GM23338 (cell line): ENCODE measurements at places on chromosomes 3 and 15.
A peak's percentile ranks its signal among the peaks of the same experiment; 100 is the strongest.

- no peaks in the 10 kb centered on the region for H3K36me3 ChIP-seq
- H3K4me1 ChIP-seq, result no peaks in the 10 kb centered on the region
- no peak overlapping the region for H3K27ac ChIP-seq
These were observed 28.7 kb downstream of the GATM start for GRCh38 chr15:45349623-45350022.

GRCh38 chr3:109900783-109901182, 563.4 kb upstream of the DPPA4 start:
- H3K27ac ChIP-seq, result no peak overlapping the region
- no peaks in the 10 kb centered on the region for H3K4me1 ChIP-seq
- no peak for DNase-seq
- no peak overlapping the region for H3K4me3 ChIP-seq
- H3K27me3 ChIP-seq, result no peaks in the 10 kb centered on the region

DNA sequence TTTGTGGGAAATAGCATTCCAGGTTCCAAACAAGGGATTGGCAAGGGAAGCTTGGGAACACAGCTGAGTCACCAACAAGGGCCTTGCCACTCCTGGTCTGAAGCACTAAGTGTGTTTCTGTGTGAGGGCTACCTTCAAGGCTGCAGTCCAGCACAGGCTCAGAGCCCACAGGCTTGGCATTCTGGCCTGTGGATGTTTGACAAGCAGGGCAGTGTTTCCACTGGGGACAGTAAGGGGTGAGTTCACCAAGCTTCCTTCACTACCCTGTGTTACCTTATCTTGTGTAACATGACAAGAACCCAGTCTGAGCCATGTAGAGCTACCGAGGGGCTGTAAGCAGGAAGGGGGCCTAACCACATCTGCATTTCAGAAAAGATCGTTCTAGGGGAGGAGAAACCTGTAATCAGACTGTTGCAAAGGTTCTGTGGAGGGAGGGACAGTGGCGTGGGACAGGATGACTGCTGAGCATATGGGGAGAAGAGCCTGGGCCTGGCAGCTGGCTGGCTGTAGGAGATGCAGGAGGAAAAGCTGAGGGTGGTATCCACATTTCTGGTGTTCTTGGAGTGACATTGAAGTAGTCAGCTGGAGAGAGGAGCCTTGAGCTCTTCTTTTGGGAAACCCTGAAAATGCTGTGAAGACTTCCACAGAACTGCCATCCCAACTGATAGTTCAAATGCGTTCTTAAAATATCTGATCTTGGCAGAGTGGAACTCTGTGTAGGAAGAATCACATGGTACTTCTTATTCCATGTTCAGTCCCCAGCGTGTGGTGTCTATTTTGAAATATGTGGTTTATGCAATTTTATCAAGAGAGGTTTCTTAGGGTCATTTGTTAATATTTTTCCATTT, 61.3 kb downstream of the CTDSPL start:
- no peaks in the 10 kb centered on the region for H3K36me3 ChIP-seq
- no peaks in the 10 kb centered on the region for H3K27me3 ChIP-seq
- no peak overlapping the region for H3K27ac ChIP-seq
- no peak overlapping the region for H3K4me3 ChIP-seq
- peaks cover 14% of the 10 kb centered on the region for H3K4me1 ChIP-seq
- no peak for DNase-seq

GRCh38 chr3:4821338-4821737, 157.9 kb upstream of the BHLHE40 start:
- H3K27ac ChIP-seq, result no peak overlapping the region
- no peak for DNase-seq
- H3K4me3 ChIP-seq, result no peak overlapping the region
- no peaks in the 10 kb centered on the region for H3K36me3 ChIP-seq

DNA sequence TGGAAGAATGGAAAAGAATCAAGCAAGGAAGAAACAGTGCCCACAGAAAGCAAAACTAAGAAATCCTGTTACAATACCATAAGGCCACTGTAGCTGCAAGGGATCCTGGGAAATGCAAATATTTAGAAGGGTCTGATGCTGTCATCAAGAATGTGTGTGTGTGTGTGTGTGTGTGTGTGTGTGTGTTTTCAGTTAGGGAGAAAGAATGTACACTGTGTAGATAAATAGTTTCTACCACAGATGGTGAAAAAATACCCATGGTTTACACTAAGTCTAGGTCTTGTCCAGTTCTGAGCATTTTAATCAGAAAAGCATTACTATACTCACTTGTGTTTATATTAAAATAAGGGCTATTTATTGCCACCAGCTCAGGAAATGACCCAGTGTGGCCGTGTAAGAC, 355.0 kb downstream of the RBMS3 start:
- H3K27ac ChIP-seq, result no peak overlapping the region
- H3K27me3 ChIP-seq, result no peaks in the 10 kb centered on the region
- no peaks in the 10 kb centered on the region for H3K36me3 ChIP-seq
- H3K4me3 ChIP-seq, result no peak overlapping the region
- H3K4me1 ChIP-seq, result peaks cover 25% of the 10 kb centered on the region; the same call in 1 of the 2 replicates
- DNase-seq, result no peak

DNA sequence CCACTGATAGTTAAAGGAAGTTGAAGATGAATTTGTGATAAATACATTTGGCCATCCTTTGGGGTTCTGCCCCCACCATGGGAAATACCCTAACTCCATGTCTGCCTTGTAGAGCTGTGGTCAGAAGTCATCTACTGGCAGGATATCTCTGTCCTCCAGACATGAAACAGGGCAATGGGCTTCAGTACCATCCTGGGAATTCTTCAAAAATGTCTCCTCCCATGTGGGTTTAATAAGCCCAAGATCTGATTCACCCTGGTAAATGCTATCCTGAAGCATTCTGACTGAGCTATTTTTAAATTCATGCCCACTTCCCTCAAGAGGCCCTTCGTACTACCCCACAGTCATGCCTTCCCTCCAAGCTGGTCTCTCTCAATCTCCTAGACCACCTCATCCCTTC, 113.7 kb upstream of the SLC25A36 start:
- peaks cover 4% of the 10 kb centered on the region for H3K4me1 ChIP-seq
- H3K36me3 ChIP-seq, result no peaks in the 10 kb centered on the region
- no peak overlapping the region for H3K27ac ChIP-seq
- no peak overlapping the region for H3K4me3 ChIP-seq
- no peak for DNase-seq

DNA sequence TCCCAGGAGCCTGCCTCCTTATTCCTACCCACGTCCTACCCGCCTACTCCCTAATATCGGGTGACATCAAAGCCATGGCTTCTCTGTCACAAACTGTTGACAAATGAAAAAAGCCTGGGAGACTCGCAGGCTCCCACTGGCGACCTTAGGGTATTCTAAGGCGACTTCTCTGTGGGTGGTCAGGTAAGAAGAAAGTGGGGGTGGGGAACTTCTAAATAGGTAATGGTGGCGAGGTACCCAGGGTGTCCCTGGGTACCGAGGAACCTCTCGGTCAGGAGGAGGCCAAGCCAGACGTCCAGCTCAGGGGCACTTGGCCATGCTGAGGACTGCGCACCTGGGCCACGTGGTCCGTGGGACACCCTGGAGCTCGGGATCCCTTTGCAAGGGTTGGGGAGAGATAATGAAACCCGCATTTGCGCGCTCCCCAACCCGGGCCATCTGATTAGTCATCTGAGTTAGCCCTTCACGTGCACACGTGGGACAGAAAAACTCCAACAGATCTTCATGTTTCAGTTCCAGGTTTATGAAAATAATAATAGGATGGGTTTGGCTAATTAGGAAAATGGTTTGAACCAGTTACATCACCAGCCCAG, 78.2 kb downstream of the NR2F2 start:
- no peaks in the 10 kb centered on the region for H3K36me3 ChIP-seq
- peak; percentile 50 for DNase-seq
- H3K4me3 ChIP-seq, result peak overlapping the region; percentile 50
- peaks cover 41% of the 10 kb centered on the region; the same call in 1 of the 2 replicates for H3K4me1 ChIP-seq
- H3K27me3 ChIP-seq, result peaks cover 100% of the 10 kb centered on the region

GRCh38 chr3:72591522-72592421, 256.5 kb downstream of the SHQ1 start:
- H3K27ac ChIP-seq, result peak overlapping the region; percentile 64; the same call in 1 of the 2 replicates
- peaks cover 27% of the 10 kb centered on the region for H3K4me1 ChIP-seq
- peak; percentile 57 for DNase-seq
- H3K36me3 ChIP-seq, result no peaks in the 10 kb centered on the region
- no peak overlapping the region for H3K4me3 ChIP-seq
- H3K27me3 ChIP-seq, result no peaks in the 10 kb centered on the region

DNA sequence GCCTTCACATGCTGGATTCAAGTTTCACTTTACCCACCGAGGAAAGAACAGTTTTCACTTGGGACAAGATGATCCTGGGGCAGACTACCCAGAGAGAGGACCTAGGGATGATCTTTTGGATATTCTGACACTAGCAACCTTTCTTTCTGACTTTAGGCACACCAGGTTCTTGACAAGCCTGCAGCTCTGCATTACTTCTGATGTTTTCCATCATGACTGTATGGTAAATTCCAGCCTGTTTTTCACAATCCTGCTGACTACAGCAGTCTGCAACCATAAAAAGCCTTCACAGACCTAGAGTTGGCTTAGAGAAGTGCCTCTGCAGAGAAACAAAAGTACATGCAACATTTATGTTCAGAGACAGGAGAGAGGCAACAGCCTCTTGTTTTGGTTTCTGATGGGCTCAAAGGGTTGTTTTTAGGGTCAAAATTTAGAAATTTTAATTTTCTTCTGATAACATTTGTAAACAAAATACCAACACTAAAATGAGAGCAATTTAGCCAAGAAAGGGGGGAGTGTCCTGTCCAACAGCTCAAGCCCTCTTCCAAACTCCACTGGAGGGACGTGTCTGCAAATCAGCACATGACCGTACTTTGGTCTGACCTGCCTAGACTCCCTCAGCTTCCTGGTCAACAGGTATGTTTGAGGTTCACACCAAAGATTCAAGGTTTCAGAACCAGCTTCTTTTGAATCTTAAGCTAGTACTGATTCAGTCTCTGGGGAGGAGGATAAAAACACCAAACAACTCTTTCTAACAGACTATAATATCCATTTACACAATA, 799 bp downstream of the ABI3BP start:
- H3K36me3 ChIP-seq, result no peaks in the 10 kb centered on the region
- H3K27me3 ChIP-seq, result no peaks in the 10 kb centered on the region
- no peak for DNase-seq
- H3K27ac ChIP-seq, result no peak overlapping the region

- H3K36me3 ChIP-seq, result no peaks in the 10 kb centered on the region
- H3K27ac ChIP-seq, result no peak overlapping the region
- peaks cover 6% of the 10 kb centered on the region for H3K4me1 ChIP-seq
- H3K4me3 ChIP-seq, result no peak overlapping the region
- H3K27me3 ChIP-seq, result no peaks in the 10 kb centered on the region
These were observed 59.7 kb downstream of the ITPR1 start for GRCh38 chr3:4552811-4553210.

GRCh38 chr3:124318656-124319055, 326.7 kb upstream of the ROPN1 start:
- no peak overlapping the region for H3K4me3 ChIP-seq
- no peak for DNase-seq
- H3K36me3 ChIP-seq, result no peaks in the 10 kb centered on the region

- no peak overlapping the region for H3K27ac ChIP-seq
- peak; percentile 52 for DNase-seq
- H3K27me3 ChIP-seq, result no peaks in the 10 kb centered on the region
These were observed 126.7 kb downstream of the UACA start for GRCh38 chr15:70636540-70637165.

- H3K27ac ChIP-seq, result no peak overlapping the region
- H3K4me1 ChIP-seq, result peaks cover 72% of the 10 kb centered on the region
- H3K27me3 ChIP-seq, result peaks cover 96% of the 10 kb centered on the region
- DNase-seq, result peak; percentile 95
- peak overlapping the region; percentile 88 for H3K4me3 ChIP-seq
These were observed 8.5 kb downstream of the SHOX2 start for GRCh38 chr3:158097593-158098308.

GRCh38 chr15:65087411-65087810, 10.9 kb downstream of the KBTBD13 start:
- peaks cover 32% of the 10 kb centered on the region for H3K4me1 ChIP-seq
- no peak for DNase-seq
- H3K27ac ChIP-seq, result no peak overlapping the region
- H3K4me3 ChIP-seq, result no peak overlapping the region
- H3K27me3 ChIP-seq, result no peaks in the 10 kb centered on the region
- H3K36me3 ChIP-seq, result no peaks in the 10 kb centered on the region

GRCh38 chr15:87345961-87346360, 910.6 kb downstream of the NTRK3 start:
- no peak for DNase-seq
- no peaks in the 10 kb centered on the region for H3K4me1 ChIP-seq
- H3K27ac ChIP-seq, result no peak overlapping the region
- no peak overlapping the region for H3K4me3 ChIP-seq
- no peaks in the 10 kb centered on the region for H3K27me3 ChIP-seq

DNA sequence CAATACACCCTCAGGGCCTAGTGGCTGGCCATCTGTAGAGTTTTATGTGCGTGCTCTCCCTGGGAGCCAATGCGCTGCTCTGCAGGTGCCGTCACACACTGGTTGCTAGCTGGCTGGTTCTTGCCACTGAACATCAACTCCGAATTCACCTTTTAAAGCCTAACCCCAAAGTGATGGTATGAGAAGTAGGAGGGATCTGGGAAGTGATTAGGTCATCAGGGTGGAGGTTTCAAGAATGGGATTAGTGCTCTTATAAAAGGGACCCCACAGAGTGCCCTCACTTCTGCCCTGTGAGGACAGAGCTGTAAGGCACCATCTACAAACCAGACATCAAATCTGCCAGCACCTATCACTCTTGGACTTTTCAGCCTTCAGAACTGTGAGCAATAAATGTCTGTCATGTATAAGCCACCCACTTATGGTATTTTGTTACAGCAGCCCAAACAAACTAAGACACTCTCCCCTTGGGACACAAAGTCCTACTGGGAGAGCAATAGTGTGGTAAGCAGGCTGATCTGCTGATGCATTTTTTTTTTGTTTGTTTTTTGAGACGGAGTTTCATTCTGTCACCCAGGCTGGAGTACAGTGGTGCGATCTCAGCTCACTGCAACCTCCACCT, 20.3 kb downstream of the RGMA start:
- H3K4me1 ChIP-seq, result peaks cover 56% of the 10 kb centered on the region
- peaks cover 5% of the 10 kb centered on the region; the same call in 1 of the 2 replicates for H3K27me3 ChIP-seq
- no peak overlapping the region for H3K27ac ChIP-seq
- no peak for DNase-seq

DNA sequence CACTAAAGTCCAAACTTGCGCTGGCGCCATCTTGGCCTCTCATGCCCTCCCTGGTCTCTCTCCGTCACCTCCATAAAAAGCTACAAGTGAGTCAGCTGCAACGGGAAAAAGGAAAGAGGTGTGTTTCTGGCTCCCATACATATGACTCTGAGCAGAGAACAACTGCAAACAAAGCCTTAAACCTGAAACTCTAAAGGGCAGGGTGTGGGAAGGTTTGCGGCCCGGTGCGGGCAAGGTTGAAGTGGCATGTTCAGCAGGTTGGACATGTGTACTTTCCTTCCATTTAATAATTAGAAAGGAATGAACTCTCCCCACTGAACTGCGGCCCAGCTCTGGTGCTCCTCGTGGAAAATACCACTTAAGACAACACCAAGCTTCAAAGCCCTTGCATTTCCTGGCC, 59.0 kb upstream of the PPARG start:
- H3K4me1 ChIP-seq, result no peaks in the 10 kb centered on the region
- H3K27me3 ChIP-seq, result no peaks in the 10 kb centered on the region
- no peaks in the 10 kb centered on the region for H3K36me3 ChIP-seq
